ENCODE measurements at places on chromosomes 12 and 14.

DNA sequence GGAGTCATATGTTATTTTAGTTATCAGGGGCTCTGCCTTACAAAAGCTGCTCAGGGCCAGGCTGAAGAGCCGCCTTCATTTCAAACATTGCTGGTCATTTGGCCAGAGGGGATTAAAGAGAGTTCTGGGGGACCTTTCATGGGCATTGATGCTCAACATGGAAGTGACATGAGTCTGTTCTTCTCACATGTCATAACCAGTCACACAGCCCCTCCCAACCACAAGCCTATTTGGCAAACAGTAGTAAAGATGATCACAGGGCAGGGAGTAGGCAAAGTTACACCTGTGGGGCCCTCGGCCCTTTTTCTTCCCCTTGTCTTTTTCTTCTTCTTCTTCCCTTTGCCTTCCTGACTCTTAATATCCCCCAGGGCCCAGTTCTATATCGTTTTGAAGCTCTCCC is 33.3 kb downstream of the CFAP54 start:
- DNase-seq, result no peak

- peak; percentile 78 for DNase-seq
Observed at GRCh38 chr14:71720978-71721624, 211.1 kb upstream of the RGS6 start.

- no peak for DNase-seq
Observed at GRCh38 chr14:66135831-66136230, 350.3 kb upstream of the CCDC196 start.

DNA sequence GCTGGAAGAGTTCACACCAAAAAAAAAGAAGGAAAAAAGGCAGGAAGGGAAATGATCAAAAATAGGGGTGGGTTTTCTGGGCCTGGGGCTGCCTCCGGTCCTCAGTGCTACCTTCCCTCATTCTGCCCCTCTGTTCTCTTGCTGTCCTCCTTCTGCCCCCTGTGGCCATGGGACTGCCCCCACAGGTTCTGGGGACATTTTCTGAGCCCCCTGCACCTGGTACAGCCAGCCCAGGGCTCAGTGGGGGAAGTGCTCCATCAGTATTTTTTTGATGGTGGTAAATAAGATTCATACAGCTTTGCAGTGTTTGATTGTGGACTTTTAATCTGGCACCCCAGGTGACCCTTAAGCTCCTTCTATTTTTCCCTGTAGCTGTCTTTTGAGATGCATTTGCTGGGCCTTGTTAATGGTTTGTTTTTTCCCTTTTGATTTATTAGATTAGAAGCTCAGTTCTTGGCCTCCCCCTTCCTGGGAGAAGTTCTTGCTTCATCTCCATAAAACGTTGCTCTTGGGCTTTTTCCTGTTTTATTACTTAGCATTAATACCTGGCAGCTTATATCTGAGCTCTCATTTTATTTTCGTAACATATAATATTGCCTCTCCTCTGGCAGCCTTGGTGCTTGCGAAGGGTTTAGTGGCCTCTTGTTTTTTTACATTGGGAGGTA is 43.1 kb downstream of the CHST11 start:
- DNase-seq, result no peak

GRCh38 chr12:92457458-92458180 is 245.2 kb upstream of the PLEKHG7 start:
- peak; percentile 10 for DNase-seq

Measured in NCI-H524 (cell line).